ENCODE measurements at places on chromosomes 1 and 21. TPM values are rescaled to one million over a fixed set of nuclear protein-coding genes. Genes with fewer than 3 reads are reported as not detected.

Gene RGS13
- not detected for total RNA-seq

Gene CLSTN1
- total RNA-seq: 132 TPM

Gene RXFP4
- total RNA-seq: not detected

Gene WNT3A
- total RNA-seq: not detected

Gene SPRR2E
- total RNA-seq: not detected

Gene LAMC1
- total RNA-seq: 216 TPM

Gene CR2
- not detected for total RNA-seq

Gene OR2L8
- not detected for total RNA-seq

Gene PLEKHG5
- total RNA-seq: 68.3 TPM

Gene S100A16
- total RNA-seq: 701 TPM

Gene DUSP12
- total RNA-seq: 28.3 TPM

Gene PRPF38B
- total RNA-seq: 40.5 TPM

Gene MAP10
- 2.0 TPM for total RNA-seq

Gene DAP3
- 98.9 TPM for total RNA-seq

Gene TBX15
- total RNA-seq: not detected

Gene PDZK1IP1
- not detected for total RNA-seq

Gene GFI1
- total RNA-seq: 0.14 TPM

Gene ADAM30
- not detected for total RNA-seq

Gene FCAMR
- not detected for total RNA-seq

Gene CREB3L4
- 9.9 TPM for total RNA-seq

Gene CRP
- total RNA-seq: not detected

Gene OR6N1
- total RNA-seq: not detected

Gene GBP6
- not detected for total RNA-seq

Gene NPPA
- total RNA-seq: not detected

Gene VWA5B1
- not detected for total RNA-seq

Gene IL10
- total RNA-seq: not detected

Gene UBASH3A
- total RNA-seq: not detected

Gene SLC6A17
- 0.05 TPM for total RNA-seq

Gene CFHR5
- total RNA-seq: not detected

Gene CYP4Z1
- total RNA-seq: not detected

Gene PIK3CD
- 7.3 TPM for total RNA-seq

Gene SLC44A3
- total RNA-seq: 0.42 TPM

Gene TMPRSS15
- not detected for total RNA-seq

Gene RASAL2
- total RNA-seq: 19.6 TPM

Gene ANKRD13C
- total RNA-seq: 17.3 TPM

Gene ZNF648
- not detected for total RNA-seq

Gene C4BPA
- not detected for total RNA-seq

Gene OR2L2
- total RNA-seq: not detected

Data from endothelial cell of umbilical vein (primary cell).